NCI-H1105 (cell line): ENCODE measurements at places on chromosomes 13 and 19.

- DNase-seq, result no peak
Observed at GRCh38 chr19:4604912-4605311, 34.4 kb upstream of the TNFAIP8L1 start.

- DNase-seq, result no peak
Observed at GRCh38 chr13:53200075-53200474, 171.5 kb downstream of the OLFM4 start.

- no peak for DNase-seq
Observed at GRCh38 chr13:91154558-91155353, 192.7 kb upstream of the MIR17HG start.

DNA sequence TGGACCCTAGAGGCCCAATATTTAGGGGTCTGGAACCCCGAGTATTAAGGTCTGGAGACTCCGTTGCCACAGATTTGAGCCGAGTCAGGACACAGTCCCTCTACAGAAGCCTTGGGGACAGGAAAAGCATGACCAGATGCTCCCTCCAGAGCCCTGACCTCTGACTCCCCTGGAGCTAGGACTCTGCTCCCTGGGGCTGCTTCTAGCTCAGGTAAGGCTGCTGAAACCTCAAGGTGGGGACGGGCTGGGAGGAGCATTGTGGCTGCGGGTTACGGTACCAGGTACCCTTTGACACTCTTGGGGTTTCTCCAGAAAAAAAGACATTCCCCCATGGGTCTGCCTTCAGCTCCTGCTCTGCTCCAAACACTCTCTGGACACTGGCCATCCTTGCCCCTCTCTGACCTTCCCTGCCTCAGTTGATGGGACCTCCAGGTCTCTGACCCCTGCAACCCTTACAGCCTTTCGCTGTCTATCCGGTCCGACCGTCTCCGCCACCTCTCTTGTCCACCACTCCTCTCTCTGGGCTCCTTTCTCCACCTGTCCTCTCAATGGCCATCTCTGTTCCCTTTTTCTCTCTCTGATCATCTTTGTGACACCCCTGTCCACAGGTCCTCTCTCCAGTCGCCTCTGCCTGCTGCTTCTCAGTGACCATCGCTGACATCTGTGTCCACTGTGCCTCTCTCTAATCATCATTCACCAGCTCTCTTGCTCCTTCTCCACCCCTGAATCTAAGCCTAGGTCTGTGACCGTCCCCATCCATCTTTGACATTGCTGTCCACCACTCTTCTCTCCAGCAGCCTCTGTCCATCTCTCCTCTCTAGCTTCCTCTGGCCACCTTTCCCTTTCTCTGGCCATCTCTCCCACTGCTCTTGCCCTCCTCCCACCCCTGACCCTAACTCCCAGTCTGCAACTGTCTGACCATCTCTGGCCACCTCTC lies 1.4 kb downstream of the LRFN3 start:
- no peak for DNase-seq

- DNase-seq, result peak; percentile 79
Observed at GRCh38 chr19:45404557-45405434, at the start of gene PPP1R13L. TSS of gene PPP1R13L (minus strand) at chr19:45405069. CDS start at chr19:45398318, 6,751 bp downstream.

DNA sequence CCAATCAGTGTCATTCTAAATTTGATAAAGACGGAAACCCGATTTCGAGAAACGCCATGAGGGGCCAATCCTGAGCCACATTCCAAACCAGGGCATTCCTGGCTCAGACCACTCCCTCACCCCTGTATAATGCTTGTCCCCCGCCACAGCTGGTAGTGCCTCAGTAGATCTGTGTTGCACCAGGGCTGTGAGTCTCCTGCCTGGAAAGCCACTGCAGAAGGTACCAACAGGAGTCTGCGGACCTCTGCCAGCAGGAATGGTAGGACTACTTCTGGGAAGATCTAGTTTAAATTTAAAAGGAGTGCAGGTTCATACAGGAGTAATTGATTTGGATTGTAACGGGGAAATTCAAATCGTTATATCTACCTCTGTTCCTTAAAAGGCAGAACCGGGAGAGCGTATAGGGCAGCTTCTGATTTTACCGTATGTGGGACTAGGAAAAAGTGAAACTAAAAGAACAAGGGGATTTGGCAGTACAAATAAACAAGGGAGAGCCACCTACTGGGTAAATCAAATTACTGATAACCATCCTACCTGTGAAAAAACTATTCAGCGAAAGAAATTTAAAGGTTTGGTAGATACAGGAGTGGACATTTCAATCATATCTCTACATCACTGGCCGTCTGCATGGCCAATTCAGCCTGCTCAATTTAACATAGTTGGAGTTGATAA lies 20.8 kb upstream of the ZNF266 start:
- DNase-seq, result no peak

GRCh38 chr13:80173224-80173623 lies 167.7 kb downstream of the SPRY2 start:
- no peak for DNase-seq

DNA sequence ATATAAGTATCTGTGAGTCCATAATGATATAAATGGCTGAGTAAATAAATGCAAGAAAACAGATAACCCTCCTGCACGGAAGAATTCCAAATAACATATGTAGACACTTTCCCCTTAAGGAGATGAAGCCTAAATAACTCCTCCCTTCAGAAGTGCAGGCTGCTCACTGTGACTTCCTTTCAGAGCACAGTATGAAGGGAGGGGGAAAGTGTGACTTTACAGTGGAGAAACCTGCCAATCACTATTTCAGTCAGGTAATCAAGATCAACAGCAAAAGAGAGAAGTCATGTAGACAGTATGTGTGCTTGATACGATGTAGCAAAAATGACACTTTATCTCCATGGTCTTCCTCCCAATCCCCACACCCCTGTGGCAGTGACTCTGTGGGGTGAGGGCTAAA lies 7.1 kb downstream of the GGACT start:
- DNase-seq, result no peak

DNA sequence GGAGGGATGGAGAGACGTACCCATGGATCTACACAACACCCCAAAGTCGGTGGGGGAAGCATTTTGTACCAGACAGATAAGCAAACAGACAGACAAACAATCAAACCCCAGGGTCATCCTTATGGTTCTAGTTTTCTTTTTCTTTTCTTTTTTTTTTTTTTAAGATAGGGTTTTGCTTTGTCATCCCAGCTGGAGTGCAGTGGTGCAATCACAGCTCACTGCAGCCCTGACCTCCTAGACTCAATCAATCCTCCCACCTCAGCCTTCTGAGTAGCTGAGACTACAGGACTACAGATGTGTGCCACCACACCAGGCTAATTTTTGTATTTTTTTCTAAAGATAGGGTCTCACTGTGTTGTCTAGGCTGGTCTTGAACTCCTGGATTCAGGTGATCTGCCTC lies 17.9 kb upstream of the FBL start:
- no peak for DNase-seq

- no peak for DNase-seq
Observed at GRCh38 chr19:8501981-8502380, 459 bp downstream of the PRAM1 start.

DNA sequence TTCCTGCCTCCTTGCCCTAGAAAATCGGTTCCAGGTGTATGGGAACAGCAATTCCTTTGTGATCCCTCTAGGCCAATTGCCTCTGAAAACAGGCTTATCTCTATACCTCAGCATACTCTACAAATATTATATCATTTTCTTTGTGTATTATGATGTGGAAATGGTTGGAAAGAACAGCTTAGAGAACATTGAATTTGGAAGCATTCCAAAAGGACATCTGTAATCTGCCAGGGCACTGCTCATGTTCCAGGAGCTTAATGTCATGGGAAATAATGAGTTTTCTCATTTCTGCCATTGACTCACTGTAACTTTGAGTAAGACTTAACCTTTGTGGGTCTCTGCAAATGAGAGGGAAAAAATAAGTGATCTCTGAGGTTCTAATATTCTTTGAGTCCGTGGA lies 147.3 kb downstream of the UFM1 start:
- no peak for DNase-seq

DNA sequence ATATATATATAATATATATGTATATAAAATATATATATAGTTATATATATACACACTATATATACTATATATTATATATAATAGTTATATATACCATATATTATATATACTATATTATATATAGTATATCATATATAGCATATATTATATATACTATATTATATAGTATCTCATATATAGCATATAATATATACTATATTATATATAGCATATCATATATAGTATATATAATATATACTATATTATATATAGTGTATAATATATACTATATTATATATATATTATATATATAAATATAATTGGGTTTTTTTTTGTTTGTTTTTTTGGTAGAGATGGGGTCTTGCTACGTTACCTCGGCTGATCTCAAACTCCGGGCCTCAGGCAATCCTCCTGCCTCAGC lies 11.6 kb upstream of the HNRNPL start:
- no peak for DNase-seq

GRCh38 chr19:58544591-58545285 lies 874 bp downstream of the TRIM28 start:
- DNase-seq, result no peak

DNA sequence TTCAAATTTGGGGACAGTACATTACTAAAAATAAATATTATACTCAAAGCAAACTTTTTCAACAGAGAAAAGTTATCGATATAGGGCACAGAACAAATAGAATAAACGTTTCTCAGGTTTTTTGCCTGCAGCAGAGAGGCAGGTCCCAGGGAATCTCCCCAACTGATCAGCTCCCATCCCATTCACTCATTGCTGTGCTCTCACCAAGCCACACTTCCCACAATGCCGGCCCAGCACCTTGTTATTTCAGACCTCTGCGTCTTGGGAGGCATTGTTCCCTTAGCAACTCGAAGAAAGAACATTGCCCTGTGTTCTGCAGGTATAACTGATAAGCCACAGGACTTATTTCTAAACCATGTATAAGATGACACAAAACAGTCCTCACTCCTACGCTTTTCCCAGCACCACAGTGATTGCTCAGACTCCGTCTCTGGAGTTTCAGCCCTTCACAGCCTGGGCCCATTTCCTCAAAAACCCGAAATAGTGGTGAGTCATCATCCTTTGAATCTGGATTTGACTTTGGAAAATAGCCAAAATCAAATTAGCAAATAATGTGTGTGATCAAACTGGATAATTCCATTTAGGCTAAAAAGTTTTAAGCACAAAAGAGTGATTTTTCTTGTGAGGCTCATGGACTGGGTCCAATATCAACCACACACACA lies 100.4 kb downstream of the DCLK1 start:
- DNase-seq, result no peak

DNA sequence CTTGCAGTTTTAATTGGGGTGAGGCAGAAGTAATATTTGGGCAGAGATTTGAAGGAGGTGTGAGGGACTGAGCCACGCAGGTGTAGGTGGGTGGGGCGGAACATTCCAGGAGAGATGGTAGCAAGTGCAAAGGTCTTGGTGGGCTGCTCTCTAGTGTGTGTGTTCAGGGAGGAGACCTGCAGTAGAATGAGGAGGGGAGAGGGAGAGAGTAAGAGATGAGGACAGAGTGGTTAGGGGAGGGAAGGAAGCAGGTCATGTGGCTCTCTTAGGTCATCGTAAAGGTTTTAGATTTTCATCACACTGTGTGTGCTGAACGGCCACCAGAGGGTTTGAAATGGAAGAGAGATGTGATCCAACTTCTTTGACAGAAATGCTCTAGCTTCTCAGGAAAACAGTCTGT lies 33.5 kb downstream of the WASF3 start:
- DNase-seq, result no peak
